ENCODE measurements at places on chromosomes 4 and X.

GRCh38 chr4:93334003-93334402 lies 494.6 kb upstream of the ATOH1 start:
- no peak for ATAC-seq
- H3K27ac ChIP-seq, result no peak overlapping the region
- H3K4me1 ChIP-seq, result no peaks in the 10 kb centered on the region
- H3K4me3 ChIP-seq, result no peak overlapping the region
- no peaks in the 10 kb centered on the region for H3K27me3 ChIP-seq

GRCh38 chr4:181550381-181550780 lies 692.8 kb upstream of the TENM3 start:
- no peak overlapping the region for H3K4me3 ChIP-seq
- H3K4me1 ChIP-seq, result no peaks in the 10 kb centered on the region
- ATAC-seq, result no peak
- no peaks in the 10 kb centered on the region for H3K27me3 ChIP-seq
- H3K27ac ChIP-seq, result no peak overlapping the region

DNA sequence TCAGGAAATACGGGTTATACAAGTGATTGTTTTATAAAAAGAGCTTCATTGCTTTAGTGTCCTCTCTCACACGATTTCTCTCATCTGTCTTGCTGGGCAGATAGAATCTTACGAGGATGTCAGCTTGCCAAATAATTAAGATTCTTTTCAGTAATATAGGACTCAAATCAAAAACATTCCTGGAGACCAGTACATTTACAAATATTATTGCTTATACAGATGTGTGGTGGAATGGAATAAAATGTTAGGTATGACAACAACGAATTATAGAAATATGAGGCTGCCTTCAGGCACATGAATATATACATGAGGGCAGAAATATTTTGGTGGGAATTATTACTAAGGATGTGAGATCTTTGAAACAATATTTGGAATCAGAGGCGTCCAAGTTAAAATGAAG lies 88.9 kb downstream of the GC start:
- H3K27ac ChIP-seq, result no peak overlapping the region
- no peaks in the 10 kb centered on the region for H3K36me3 ChIP-seq
- no peak for ATAC-seq
- no peak overlapping the region for H3K4me3 ChIP-seq
- H3K27me3 ChIP-seq, result no peaks in the 10 kb centered on the region
- no peaks in the 10 kb centered on the region for H3K4me1 ChIP-seq

- ATAC-seq, result no peak
- no peaks in the 10 kb centered on the region for H3K4me1 ChIP-seq
- no peaks in the 10 kb centered on the region for H3K27me3 ChIP-seq
- no peaks in the 10 kb centered on the region for H3K36me3 ChIP-seq
These were observed 121.6 kb upstream of the STK26 start for GRCh38 chrX:131901546-131901945.

GRCh38 chr4:183959319-183960045 lies 54.4 kb downstream of the STOX2 start:
- no peaks in the 10 kb centered on the region for H3K27me3 ChIP-seq
- H3K4me3 ChIP-seq, result peak overlapping the region; percentile 22
- no peak for ATAC-seq
- peaks cover 19% of the 10 kb centered on the region for H3K4me1 ChIP-seq
- no peaks in the 10 kb centered on the region for H3K36me3 ChIP-seq
- no peak overlapping the region for H3K27ac ChIP-seq

DNA sequence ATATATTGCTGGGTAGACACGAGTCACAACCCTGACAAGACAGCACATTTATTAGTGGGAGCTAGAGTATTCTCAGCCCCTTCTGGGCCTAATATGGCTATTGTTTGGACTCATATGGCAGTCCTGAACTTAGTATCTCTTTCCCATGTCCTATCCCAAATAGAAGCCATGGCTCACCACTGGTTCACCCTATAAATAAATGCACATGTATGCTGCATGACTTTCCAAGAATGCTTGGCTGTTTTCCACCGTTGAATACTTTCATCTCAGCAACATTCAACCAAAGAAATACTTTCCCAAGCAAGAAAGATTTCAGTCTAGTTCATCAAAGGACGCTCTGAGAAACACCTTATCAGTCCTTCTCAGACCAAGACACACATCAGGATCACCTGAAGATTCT lies 36.7 kb downstream of the SMPX start:
- no peaks in the 10 kb centered on the region for H3K36me3 ChIP-seq
- no peaks in the 10 kb centered on the region for H3K4me1 ChIP-seq
- H3K4me3 ChIP-seq, result no peak overlapping the region
- ATAC-seq, result no peak
- H3K27ac ChIP-seq, result no peak overlapping the region

- H3K4me1 ChIP-seq, result peaks cover 27% of the 10 kb centered on the region
- H3K4me3 ChIP-seq, result no peak overlapping the region
- H3K27me3 ChIP-seq, result no peaks in the 10 kb centered on the region
- no peak overlapping the region for H3K27ac ChIP-seq
These were observed 39.8 kb downstream of the AFF1 start for GRCh38 chr4:86974551-86974994.

DNA sequence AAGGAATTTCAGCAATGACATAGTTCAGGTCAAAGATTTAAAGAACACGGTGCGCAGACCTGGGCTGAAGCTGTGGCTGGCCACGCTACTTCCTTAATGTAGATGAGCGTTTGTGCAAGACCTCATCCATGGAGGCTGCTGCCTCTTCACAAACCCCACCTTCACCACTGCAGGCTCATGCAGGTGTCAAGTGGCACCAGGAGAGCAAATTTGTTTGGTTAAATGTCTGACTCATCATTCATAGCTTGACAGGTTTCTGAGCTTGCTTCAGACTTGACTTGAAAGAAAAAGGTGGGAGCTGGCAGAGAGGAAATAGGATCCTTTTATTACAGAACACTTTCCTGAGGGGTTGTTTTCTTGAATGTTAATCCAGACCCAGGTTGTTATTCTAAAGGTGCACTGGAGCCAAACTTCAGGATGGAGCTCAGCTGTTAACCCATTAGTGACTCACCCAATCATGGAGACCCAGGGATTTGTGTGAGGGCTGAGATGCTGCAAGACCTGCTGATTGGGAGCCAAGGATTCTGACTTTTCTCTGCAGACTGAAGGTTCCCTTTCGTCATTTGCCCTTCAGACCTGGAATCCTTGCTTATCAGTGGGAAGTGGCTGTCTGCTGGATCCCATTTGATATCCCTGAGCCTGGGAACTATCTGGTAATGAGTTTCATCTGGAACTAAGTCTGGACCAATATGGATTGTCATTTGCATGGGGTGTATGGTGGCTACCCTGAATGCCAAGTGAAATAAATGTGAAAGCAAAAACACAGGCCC lies 315.3 kb downstream of the PTTG2 start:
- no peaks in the 10 kb centered on the region for H3K36me3 ChIP-seq
- no peaks in the 10 kb centered on the region for H3K4me1 ChIP-seq
- no peak for ATAC-seq

GRCh38 chr4:22454955-22455354 lies 60.9 kb downstream of the ADGRA3 start:
- no peak for ATAC-seq
- no peaks in the 10 kb centered on the region for H3K27me3 ChIP-seq
- H3K4me1 ChIP-seq, result no peaks in the 10 kb centered on the region
- no peak overlapping the region for H3K4me3 ChIP-seq
- H3K36me3 ChIP-seq, result no peaks in the 10 kb centered on the region

DNA sequence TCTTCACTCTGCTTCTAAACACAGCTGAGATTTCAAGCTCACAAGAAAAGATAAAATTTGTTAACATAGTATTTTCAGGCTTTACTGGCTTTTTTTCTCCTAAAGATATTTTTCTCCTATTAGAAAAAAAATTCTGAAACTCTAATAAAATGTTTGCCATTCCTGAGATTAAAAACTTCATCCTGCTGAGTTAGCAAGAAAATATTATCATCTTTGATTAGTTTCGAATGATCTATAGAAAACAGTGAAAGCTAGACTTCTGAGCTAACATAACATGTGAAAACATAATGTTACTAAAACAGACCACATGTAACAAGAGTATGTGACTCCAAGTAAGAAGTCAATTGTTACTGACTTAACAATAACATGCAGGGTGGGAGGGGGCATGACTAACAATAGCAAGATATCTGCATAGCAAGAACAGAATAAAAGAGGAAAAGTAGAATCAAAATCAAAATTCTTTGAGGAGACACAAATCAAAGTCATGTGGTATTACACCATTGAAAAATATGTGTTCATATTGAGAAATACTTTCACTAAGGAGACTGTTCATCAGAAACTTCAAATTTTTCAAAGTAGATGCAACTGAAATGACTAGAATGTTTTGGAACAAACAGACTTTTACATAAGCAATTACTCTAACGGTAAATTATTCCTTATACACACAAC lies 14.5 kb downstream of the TBCK start:
- H3K4me1 ChIP-seq, result no peaks in the 10 kb centered on the region
- H3K36me3 ChIP-seq, result peaks cover 30% of the 10 kb centered on the region
- no peak overlapping the region for H3K27ac ChIP-seq
- H3K27me3 ChIP-seq, result no peaks in the 10 kb centered on the region
- ATAC-seq, result no peak

- H3K27me3 ChIP-seq, result no peaks in the 10 kb centered on the region
- H3K4me3 ChIP-seq, result no peak overlapping the region
- peaks cover 63% of the 10 kb centered on the region for H3K36me3 ChIP-seq
- ATAC-seq, result no peak
These were observed 55.2 kb downstream of the NEK1 start for GRCh38 chr4:169557061-169557636.

- no peak overlapping the region for H3K4me3 ChIP-seq
- no peaks in the 10 kb centered on the region for H3K36me3 ChIP-seq
- ATAC-seq, result no peak
- no peak overlapping the region for H3K27ac ChIP-seq
- no peaks in the 10 kb centered on the region for H3K4me1 ChIP-seq
These were observed 17.8 kb downstream of the SSR4 start for GRCh38 chrX:153812220-153812619.

DNA sequence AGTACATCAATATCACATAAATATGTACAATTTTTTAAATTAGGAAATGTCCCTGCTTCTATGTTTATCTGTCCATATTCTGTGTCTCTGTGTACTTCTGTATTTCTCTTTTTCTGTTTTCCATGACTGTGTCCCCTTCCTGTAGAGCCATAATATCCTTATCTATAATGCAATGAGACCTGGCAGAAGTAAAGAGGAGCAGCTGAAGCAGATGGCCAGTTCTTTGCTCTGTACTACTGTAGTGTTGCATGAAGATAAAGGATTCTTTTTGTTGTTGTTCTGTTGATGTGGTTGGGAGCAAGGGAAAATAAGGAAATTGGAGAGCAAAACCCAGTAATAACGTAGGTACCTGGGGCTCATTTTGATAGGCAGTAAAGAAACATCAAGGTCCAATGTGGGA lies 301.7 kb downstream of the ADGRL3 start:
- H3K4me3 ChIP-seq, result no peak overlapping the region
- H3K4me1 ChIP-seq, result peaks cover 5% of the 10 kb centered on the region
- H3K27me3 ChIP-seq, result no peaks in the 10 kb centered on the region
- no peak for ATAC-seq
- H3K36me3 ChIP-seq, result no peaks in the 10 kb centered on the region

GRCh38 chrX:1537031-1537715 lies at the start of gene P2RY8:
Gene P2RY8, minus strand, starts transcription at chrX:1537185. Its CDS starts 70,627 bp downstream, at chrX:1466558.
- peaks cover 12% of the 10 kb centered on the region for H3K27me3 ChIP-seq
- H3K4me1 ChIP-seq, result no peaks in the 10 kb centered on the region
- H3K27ac ChIP-seq, result no peak within 1 kb of the TSS
- H3K4me3 ChIP-seq, result peak within 1 kb of the TSS; percentile 40
- H3K36me3 ChIP-seq, result no peaks in the 10 kb centered on the region

DNA sequence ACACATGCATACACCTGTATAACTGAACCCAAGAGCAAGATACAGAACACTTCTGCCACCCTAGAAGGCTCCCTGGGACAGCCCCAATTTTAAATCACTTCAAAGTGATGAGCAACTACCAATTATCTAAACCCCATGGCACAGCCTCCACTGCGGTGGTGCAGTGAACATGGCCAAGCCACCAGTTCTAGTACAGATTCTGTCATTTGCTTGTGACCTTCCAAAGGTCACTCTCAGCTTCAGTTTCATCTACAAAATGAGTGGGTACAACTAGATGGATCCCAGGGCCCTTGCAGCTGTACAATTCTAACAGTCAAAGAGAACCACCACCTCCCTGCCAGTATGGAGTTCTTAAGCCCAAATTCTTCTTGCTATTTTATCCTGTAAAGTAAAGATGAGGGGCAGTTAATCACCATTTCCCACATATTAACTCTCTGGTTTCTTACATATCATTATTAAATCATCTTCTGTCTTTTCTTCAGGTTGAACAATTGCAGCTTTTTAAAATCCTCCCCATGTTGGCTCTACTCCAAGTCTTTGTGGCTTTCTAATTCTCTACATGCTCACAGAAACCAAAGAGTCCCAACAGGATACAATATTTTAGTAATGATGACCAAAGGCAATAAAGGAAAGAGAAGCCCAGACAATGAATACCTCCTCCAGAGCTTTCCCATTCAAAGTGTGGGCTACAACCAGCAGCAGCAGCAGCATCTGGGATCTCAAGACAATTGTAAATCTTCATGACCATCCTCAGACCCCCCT lies 39.0 kb upstream of the GPM6B start:
- no peaks in the 10 kb centered on the region for H3K4me1 ChIP-seq
- no peak overlapping the region for H3K27ac ChIP-seq
- H3K36me3 ChIP-seq, result no peaks in the 10 kb centered on the region
- ATAC-seq, result no peak

- ATAC-seq, result no peak
- no peak overlapping the region for H3K4me3 ChIP-seq
- no peaks in the 10 kb centered on the region for H3K27me3 ChIP-seq
- H3K4me1 ChIP-seq, result no peaks in the 10 kb centered on the region
These were observed 97.6 kb upstream of the C1GALT1C1 start for GRCh38 chrX:120727452-120727851.

DNA sequence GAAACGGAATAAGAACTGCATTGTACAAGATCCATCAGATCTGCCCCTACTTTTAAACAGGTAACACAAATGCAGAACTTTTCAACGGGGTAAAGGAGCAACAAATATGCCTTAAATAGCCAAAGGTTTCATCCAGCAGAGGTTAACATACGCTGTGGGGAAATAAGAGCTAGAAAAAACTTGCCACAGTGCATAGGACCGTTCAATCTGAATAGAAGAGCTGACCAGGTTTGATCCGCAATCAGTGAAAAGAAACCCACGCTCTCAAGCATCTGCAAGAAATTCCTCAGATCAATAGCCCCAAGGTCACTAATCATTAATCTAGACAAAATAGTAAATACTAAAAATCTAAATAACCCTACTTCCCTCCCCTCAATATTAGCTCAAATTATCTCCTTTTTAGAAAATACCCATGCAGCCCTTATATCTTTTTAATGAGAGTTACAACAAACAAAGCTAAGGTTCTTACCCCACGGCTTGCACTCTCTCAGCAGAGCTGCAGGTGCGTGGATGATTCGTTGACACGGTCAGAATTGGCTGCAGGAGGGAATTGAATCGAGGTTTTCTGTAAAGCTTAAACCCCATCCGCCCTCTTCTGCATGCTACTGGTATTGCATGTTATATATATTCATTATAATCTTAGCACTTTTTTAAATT lies at the start of gene TLR10:
TSS of gene TLR10 (minus strand) at position 539 of the 657 bp plus-strand sequence. CDS start 7,400 bp downstream, outside the sequence.
- no peak for ATAC-seq
- H3K27me3 ChIP-seq, result no peaks in the 10 kb centered on the region
- no peaks in the 10 kb centered on the region for H3K36me3 ChIP-seq
- no peak within 1 kb of the TSS for H3K4me3 ChIP-seq
- H3K27ac ChIP-seq, result no peak within 1 kb of the TSS

DNA sequence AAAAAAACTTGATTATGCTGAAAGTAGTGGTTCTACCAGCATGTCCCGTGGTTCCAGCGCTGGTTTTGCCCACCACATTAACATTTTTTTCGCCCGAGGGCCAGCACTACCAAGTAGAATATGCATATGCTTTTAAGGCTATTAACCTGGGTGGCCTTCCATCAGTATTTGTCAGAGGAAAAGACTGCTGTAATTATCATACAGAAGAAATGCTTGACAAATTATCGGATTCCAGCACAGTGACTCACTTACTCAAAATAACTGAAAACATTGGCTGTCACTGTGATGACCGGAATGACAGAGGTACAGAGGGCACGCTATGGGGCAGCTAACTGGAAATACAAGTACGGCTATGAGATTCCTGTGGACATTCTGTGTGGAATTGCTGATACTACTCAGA lies 34.6 kb downstream of the PRPS2 start:
- no peaks in the 10 kb centered on the region for H3K4me1 ChIP-seq
- H3K4me3 ChIP-seq, result no peak overlapping the region

Data from gastroesophageal sphincter (tissue), 4 donors.